ENCODE measurements at places on chromosomes 6 and 20.
A peak's percentile ranks its signal among the peaks of the same experiment; 100 is the strongest.

GRCh38 chr20:45997187-45997586 lies 11.5 kb upstream of the MMP9 start:
- DNase-seq, result no peak

- no peak for DNase-seq
Observed at GRCh38 chr20:44104798-44105517, 82.0 kb downstream of the JPH2 start.

- no peak for DNase-seq
Observed at GRCh38 chr20:57524511-57525176, at the start of gene CTCFL. TSS of gene CTCFL (minus strand) at chr20:57525140. CDS start at chr20:57524205, 935 bp downstream.

- peak; percentile 52 for DNase-seq
Observed at GRCh38 chr6:32970413-32971241, 2.2 kb downstream of the BRD2 start.

DNA sequence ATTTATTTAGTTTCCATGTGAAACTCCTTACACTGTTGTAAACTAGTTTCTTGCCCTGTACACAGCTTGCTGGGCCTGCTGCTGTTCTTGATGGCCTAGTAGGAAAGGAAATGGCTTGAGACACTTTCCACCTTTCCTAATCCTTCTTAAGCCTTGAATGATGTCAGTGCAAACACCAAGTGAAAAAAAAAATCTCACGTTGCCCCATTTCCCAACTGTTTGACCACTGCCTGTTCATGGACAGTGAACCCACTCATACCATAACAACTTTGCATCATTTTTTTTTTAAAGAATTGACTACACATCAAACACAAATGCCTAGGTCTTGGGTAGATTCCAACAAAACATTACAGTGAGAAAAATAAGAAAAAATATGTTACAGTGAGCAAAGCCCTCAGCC lies 653.6 kb upstream of the FLRT3 start:
- no peak for DNase-seq

GRCh38 chr20:53291548-53291947 lies 302.1 kb downstream of the ZNF217 start:
- DNase-seq, result no peak

Measured in effector CD8-positive, alpha-beta T cell (primary cell).